NCI-H460 (cell line): ENCODE measurements at places on chromosomes 4 and X. TPM values are rescaled to one million over a fixed set of nuclear protein-coding genes. Genes with fewer than 3 reads are reported as not detected.

The PDCL2 gene
- total RNA-seq: not detected in 2 replicates

- DNase-seq: no peak
Observed at GRCh38 chr4:168485156-168485910, 5.0 kb upstream of the DDX60L start.

- no peak for DNase-seq
Observed at GRCh38 chrX:15496824-15497223, 3.7 kb upstream of the PIR start.

The SETD7 gene
- 50.8 and 58.7 TPM in 2 replicates for total RNA-seq

- DNase-seq: no peak
Observed at GRCh38 chr4:163665521-163666331, 171.2 kb downstream of the TMA16 start.

The NOP14 gene
- 28.6 and 37.1 TPM in 2 replicates for total RNA-seq
